Activated CD8-positive, alpha-beta T cell treated with anti-CD3 and anti-CD28 coated beads, Interleukin-2, amount 10 ng/mL, durations not matched to agents 7 days and 5 days (primary cell): ENCODE measurements at places on chromosomes 12 and 14. TPM values are rescaled to one million over a fixed set of nuclear protein-coding genes. Genes with fewer than 3 reads are reported as not detected.

GRCh38 chr14:99724196-99724891, 40.2 kb downstream of the CYP46A1 start:
- H3K4me3 ChIP-seq, result no peak overlapping the region
- H3K36me3 ChIP-seq, result no peaks in the 10 kb centered on the region
- no peak for DNase-seq
- peaks cover 17% of the 10 kb centered on the region for H3K27me3 ChIP-seq
- no peaks in the 10 kb centered on the region for H3K4me1 ChIP-seq

GRCh38 chr14:45838597-45838996, 585.6 kb upstream of the MIS18BP1 start:
- H3K4me1 ChIP-seq, result no peaks in the 10 kb centered on the region
- H3K36me3 ChIP-seq, result no peaks in the 10 kb centered on the region
- no peak overlapping the region for H3K27ac ChIP-seq
- no peak overlapping the region for H3K4me3 ChIP-seq
- no peak for DNase-seq
- H3K27me3 ChIP-seq, result no peaks in the 10 kb centered on the region

DNA sequence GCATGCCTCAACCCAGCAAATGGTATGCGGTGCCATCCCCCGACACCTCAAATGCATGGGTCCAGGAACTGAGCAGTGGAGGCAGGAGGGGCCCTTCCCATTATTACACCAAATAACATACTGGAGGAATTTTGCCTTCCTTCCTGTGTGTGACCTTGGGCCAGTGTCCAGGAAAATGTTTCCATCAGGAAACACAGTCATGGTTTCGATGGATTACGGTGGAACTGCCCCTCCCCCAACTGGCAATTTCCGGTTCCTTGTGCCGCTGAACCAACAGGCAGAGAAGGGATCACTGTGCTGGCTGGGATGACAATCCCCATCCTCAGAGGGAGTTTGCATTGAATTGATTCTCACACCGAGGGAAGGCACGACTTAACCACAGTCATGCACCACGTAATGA, 9.1 kb upstream of the CDC42BPB start:
- DNase-seq, result no peak
- no peaks in the 10 kb centered on the region for H3K36me3 ChIP-seq
- peaks cover 15% of the 10 kb centered on the region for H3K27me3 ChIP-seq
- no peaks in the 10 kb centered on the region for H3K4me1 ChIP-seq
- no peak overlapping the region for H3K27ac ChIP-seq
- H3K4me3 ChIP-seq, result no peak overlapping the region

DNA sequence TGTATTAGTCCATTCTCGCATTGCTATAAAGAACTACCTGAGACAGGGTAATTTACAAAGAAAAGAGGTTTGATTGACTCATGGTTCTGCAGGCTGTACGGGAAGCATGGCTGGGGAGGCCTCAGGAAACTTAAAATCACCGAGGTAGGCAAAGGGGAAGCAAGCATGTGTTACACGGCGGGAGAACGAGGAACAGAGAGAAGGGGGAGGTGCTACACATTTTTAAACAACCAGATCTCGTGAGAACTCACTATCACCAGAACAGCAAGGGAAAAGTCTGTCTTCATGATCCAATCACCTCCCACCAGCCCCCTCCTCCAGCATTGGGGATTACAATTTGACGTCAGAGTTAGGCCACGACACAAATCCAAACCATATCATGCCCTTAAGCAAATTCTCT, 13.3 kb upstream of the MAX start:
- peaks cover 7% of the 10 kb centered on the region for H3K27me3 ChIP-seq
- H3K4me1 ChIP-seq, result peaks cover 6% of the 10 kb centered on the region
- H3K36me3 ChIP-seq, result no peaks in the 10 kb centered on the region
- no peak for DNase-seq
- H3K4me3 ChIP-seq, result no peak overlapping the region
- H3K27ac ChIP-seq, result no peak overlapping the region

DNA sequence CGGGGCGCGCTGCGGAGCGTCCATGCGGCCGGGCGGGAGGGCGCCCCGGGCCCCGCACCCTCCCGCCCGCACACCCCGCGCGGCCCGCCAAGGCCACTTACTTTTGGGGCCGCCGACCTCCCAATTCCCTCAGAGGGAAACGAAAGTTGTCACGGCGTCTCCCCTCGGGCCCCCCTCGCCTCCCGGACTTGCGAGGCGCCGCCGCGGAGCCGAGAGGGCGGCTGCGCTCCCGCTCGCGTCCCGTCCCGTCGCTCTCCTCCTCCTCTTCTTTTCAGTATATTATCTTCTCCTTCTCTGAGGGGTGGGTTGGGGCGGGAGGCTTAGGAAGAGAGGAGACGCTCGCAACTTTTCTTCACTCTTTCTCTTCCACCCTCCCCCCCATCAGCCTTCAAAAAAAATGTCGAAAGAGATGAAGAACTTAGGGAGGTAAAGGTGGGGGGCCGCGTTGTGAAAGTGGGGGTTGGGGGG, 613 bp downstream of the DUSP16 start:
- H3K4me3 ChIP-seq, result peak overlapping the region; percentile 83
- H3K27me3 ChIP-seq, result peaks cover 2% of the 10 kb centered on the region
- H3K27ac ChIP-seq, result peak overlapping the region; percentile 83
- peaks cover 14% of the 10 kb centered on the region for H3K36me3 ChIP-seq
- DNase-seq, result peak; percentile 37

The ITGA7 gene
- total RNA-seq, result 2.0 TPM

The EPYC gene
- total RNA-seq, result not detected

The PLEKHD1 gene
- total RNA-seq, result 0.10 TPM
